ENCODE measurements at places on chromosomes 3 and 15. TPM values are rescaled to one million over a fixed set of nuclear protein-coding genes. Genes with fewer than 3 reads are reported as not detected.
A peak's percentile ranks its signal among the peaks of the same experiment; 100 is the strongest.

The FSIP1 gene
- 1.5 TPM for total RNA-seq

DNA sequence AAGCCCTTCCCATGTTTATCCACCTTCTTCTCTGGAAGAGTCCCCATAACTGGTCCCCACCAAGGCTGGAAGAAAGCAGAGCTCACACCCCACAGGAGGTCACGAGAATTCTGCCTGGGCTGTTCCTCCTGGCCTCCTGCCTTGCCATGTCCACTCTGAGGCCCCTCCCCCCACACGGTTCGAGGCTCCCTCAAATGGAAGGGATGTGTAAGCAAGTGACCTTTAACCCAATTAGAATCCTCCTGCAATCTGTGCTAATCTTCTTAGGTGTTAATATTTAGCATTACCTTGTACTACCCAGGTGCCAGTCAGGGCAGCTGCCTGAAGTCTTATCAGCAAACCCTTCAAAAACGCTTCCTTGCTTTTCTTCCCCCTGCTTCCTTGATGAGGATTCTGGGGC is 32.4 kb upstream of the DYNC1LI1 start:
- no peak overlapping the region for H3K4me3 ChIP-seq
- H3K27me3 ChIP-seq: no peaks in the 10 kb centered on the region

DNA sequence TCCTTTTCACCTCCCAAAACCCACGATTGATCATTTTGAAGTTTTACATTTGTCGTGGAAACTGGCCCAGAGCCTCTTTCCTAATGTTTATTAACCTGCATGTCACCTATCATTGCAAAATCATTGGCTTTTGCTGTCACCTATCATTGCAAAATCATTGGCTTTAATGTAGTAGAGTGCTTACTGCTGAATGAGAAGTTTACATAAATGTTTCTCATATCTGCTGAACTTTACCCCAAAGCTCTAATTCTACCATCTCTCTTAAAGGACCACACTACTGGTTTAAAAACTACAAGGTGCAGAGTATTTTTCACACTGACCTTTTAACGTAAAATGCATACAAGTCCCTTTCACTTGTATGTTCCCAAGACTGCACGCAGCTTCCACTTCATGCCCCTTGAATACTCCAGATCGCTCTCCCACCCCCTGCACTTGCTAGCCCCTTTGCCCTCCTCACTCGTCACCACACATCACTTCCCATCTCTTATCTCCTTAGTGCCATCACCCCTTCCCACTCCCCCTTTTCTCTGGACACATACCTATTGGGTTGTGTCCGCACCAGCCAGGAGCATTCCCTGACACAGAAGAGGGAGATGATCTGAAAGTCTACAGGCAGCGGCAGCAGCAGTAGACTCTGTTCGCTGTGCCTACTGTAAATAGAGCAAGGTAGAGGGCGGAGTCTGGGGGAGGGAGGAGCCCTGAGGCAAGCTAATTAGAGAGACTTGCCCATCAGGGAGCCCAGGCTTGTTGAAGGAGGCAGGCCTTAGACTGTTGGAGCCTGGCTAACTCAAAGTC is 30.2 kb upstream of the ATOSA start:
- H3K36me3 ChIP-seq: no peaks in the 10 kb centered on the region
- no peak overlapping the region for H3K4me3 ChIP-seq
- DNase-seq: no peak

GRCh38 chr3:133891662-133892378 is 3.9 kb downstream of the RAB6B start:
- no peaks in the 10 kb centered on the region for H3K27me3 ChIP-seq

The CKMT1A gene
- total RNA-seq: not detected

The LRRC2 gene
- total RNA-seq: 7.1 TPM

GRCh38 chr3:107077391-107077790 is 299.8 kb upstream of the CCDC54 start:
- H3K27ac ChIP-seq: no peak overlapping the region
- no peaks in the 10 kb centered on the region for H3K4me1 ChIP-seq
- no peaks in the 10 kb centered on the region for H3K27me3 ChIP-seq
- DNase-seq: no peak

GRCh38 chr3:126113733-126114442 is 30.0 kb upstream of the SLC41A3 start:
- H3K27me3 ChIP-seq: no peaks in the 10 kb centered on the region
- no peaks in the 10 kb centered on the region for H3K4me1 ChIP-seq
- H3K4me3 ChIP-seq: no peak overlapping the region
- DNase-seq: peak; percentile 58
- H3K36me3 ChIP-seq: no peaks in the 10 kb centered on the region

The PROK2 gene
- total RNA-seq: not detected

DNA sequence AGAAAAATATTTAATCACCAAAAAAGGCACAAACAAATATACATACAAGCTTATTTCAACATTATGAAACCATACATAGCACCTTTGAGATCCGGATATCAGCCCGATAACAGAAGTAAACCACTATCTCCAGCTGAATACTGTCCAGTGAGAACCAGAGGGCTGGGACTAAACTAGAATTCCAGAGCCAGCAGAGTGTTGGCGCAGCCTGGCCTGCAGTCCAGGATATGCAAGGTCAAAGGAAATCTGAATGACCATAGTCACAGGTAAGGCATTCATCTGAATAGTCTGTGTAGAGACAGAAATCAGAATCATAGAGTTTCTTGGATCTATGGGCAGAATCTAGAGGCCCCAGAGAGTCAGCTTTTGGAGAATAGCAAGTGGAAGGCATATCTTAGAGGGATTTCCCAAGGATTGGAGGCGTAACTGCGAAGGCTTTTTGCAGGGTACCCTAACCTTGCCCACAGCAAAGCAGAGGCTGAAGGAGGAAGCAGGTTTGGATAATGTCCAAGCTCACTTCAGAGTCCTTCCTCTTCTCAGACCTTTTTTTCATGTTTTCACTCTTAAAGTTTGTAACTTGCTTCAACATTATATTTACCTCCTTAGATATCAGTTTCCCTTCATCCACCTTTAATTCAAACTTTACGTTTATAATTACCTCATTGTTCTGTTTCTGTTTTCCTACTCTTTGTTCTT is 32.5 kb upstream of the TP63 start:
- no peaks in the 10 kb centered on the region for H3K4me1 ChIP-seq
- H3K4me3 ChIP-seq: no peak overlapping the region
- H3K36me3 ChIP-seq: no peaks in the 10 kb centered on the region
- H3K27ac ChIP-seq: no peak overlapping the region

The TTC14 gene
- 66.2 TPM for total RNA-seq

DNA sequence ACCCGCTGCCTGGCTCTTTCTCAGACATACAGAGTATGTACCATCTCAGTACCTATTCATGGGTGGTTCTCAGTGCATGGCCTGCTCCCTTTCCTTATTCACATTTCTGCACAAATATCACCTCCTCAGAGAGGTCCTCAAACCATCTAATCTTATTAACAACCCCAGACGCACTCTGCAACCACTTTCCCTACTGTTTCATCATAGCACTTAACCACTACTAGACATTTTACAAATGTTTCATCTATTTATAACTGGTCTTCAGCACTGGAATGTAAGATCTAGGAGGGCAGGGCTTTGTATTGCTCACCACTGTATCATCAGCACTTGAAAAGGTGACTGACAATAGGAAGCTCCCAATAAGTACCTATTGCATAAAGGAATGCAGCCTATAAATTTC is 45.1 kb downstream of the TNIK start:
- H3K27me3 ChIP-seq: no peaks in the 10 kb centered on the region
- H3K4me1 ChIP-seq: peaks cover 14% of the 10 kb centered on the region
- H3K27ac ChIP-seq: no peak overlapping the region

DNA sequence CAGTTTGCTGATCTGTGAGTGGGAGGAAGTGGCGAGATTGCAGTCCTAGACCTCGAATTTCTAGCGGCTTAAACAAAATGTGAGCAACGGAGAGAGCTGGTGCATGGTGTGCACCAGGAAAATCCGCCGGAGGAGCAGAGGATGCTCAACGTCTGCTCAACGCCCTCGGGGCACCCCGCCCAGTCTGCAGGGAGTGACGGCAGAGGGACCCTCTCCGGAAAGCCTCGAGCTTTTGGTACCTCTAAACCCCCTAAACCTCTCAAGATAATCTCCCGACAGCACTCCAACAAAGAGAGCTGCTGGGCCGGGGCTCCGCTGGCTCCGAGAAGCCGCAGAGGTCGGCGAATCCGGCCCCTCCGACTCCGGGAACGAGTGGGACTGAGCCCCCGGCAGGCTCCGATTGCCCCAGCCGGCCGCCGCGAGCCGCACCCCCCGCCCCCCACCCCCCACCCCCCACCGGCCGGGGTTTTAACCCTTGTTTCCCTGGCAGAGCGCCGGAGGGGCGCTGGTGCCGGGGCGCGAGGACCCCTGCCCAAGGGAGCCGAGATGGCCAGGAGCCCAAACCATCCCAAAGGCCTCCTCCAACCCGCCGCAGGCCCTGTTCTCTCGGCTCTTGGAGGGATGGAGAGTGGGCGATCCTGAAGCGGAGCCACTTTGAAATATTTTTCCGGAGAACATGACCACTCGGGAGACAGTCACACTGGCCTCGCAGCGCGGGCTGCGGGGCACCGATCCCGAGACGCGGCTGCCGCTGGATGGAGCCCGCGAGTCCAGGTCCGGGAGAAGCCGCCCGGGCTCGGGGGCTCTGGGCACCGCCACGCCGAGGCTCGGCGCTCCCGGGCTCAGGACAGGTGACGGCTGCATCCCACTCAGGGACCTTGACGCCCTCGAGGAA is 1.5 kb downstream of the MEGF11 start:
- H3K4me1 ChIP-seq: peaks cover 31% of the 10 kb centered on the region
- H3K4me3 ChIP-seq: peak overlapping the region; percentile 52
- H3K27me3 ChIP-seq: peaks cover 24% of the 10 kb centered on the region

- no peak overlapping the region for H3K27ac ChIP-seq
- no peak for DNase-seq
- H3K4me3 ChIP-seq: no peak overlapping the region
- H3K36me3 ChIP-seq: no peaks in the 10 kb centered on the region
- peaks cover 6% of the 10 kb centered on the region for H3K4me1 ChIP-seq
- H3K27me3 ChIP-seq: no peaks in the 10 kb centered on the region
These were observed 212.8 kb upstream of the EIF1B start for GRCh38 chr3:40096661-40097111.

The CPEB1 gene
- 13.2 TPM for total RNA-seq

The UCN2 gene
- not detected for total RNA-seq

DNA sequence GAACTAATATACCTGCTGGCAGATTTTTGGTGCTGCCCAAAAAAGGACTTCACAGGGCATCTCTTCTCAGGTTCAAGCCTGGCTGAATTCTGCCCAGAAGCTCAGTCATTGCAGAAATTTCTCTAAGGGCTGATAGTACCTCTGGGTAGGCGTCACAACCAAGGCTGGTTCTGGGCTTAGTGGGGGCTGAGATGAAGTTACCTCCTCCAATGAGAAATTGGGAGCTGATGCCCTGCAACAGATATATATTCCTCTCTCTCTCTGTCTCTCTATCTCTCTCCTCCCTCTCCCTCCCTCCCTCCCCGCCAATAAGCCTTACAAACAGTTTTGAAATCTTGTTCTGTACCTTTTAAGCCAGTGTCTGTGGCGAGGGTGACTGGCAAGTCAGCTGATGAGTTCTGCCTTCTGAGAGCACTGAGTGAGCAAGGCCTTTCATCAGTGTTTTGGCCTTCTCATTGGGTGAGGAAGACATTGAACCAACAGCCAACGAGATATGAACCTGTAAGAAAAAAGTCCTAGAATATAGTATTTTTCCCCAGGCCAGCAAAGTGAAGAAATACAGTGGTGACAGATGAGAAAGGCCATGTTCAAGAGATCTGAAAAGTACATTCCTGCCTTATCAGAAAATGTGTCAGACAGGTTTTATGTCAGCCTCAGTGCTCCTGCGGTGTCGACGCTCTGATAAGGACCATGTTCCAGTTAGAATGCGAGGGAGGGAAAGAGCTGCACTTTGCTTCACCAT is 45.5 kb downstream of the TMEM39A start:
- no peaks in the 10 kb centered on the region for H3K4me1 ChIP-seq
- DNase-seq: no peak
- no peak overlapping the region for H3K4me3 ChIP-seq
- H3K27me3 ChIP-seq: no peaks in the 10 kb centered on the region

The ARGFX gene
- total RNA-seq: not detected

The IL5RA gene
- total RNA-seq: 0.49 TPM

DNA sequence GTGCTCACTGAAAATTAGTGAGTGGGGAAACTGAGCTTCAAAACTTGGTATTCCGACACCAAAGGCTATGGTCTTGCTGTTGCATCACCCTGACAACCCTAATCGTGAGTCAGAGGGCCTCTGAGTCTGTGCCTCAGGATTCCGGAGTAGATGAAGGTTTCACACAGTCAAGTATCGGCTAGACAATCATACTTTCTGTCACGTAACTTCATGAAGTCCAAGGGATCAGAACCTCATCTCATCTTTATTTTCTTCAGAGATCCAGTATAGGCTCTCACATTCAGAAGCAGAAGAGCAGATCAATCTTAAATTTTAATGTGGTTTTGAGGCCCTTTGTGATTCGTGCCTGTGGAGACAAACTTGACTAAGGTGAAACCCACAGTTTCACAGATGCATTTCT is 26.1 kb upstream of the NECTIN3 start:
- H3K27ac ChIP-seq: no peak overlapping the region
- DNase-seq: no peak
- H3K36me3 ChIP-seq: no peaks in the 10 kb centered on the region

DNA sequence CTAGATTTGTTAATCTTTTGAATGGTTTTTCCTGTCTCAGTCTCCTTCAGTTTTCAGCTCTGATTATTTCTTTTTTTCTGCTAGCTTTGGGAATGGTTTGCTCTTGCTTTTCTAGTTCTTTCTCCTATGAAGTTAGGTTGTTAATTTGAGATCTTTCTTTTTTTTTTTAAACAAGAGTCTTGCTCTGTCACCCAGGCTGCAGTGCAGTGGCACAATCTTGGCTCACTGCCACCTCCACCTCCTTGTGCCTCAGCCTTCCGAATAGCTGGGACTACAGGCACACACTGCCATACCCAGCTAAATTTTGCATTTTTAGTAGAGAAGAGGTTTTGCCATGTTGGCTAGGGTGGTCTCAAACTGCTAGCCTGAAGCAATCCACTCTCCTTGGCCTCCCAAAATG is 56.7 kb downstream of the UQCC5 start:
- H3K27me3 ChIP-seq: no peaks in the 10 kb centered on the region
- H3K4me1 ChIP-seq: no peaks in the 10 kb centered on the region
- no peak overlapping the region for H3K27ac ChIP-seq
- H3K4me3 ChIP-seq: no peak overlapping the region

GRCh38 chr3:18892756-18893155 is 255.6 kb upstream of the KCNH8 start:
- DNase-seq: no peak
- no peaks in the 10 kb centered on the region for H3K36me3 ChIP-seq
- no peaks in the 10 kb centered on the region for H3K27me3 ChIP-seq
- no peaks in the 10 kb centered on the region for H3K4me1 ChIP-seq

The DUOX1 gene
- not detected for total RNA-seq

The CFAP100 gene
- not detected for total RNA-seq
